ENCODE measurements at places on chromosomes 1 and 21.

DNA sequence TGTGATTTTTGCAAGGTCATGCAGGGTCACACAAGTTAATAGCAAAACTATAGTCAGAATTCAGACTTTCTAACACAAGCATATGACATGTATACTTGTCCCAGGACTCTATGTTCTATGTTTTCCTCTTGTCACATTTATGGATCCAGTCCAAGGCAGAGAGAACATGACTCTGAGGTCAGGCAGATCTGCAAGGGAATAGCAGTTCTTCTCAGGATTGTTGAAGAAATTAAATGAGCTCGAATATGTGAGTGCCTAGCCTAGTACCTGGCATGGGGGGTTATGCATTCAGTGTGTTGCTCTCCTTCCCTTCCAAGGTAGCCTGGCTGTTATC is 9.5 kb upstream of the RPTN start:
- no peaks in the 10 kb centered on the region for H3K4me1 ChIP-seq
- H3K27ac ChIP-seq = peak overlapping the region; percentile 85
- no peaks in the 10 kb centered on the region for H3K27me3 ChIP-seq

GRCh38 chr1:3625151-3625907 is 514 bp downstream of the TPRG1L start:
- no peaks in the 10 kb centered on the region for H3K36me3 ChIP-seq
- H3K4me1 ChIP-seq = peaks cover 21% of the 10 kb centered on the region
- no peaks in the 10 kb centered on the region for H3K27me3 ChIP-seq

GRCh38 chr1:174990382-174990999 is 9.3 kb upstream of the CACYBP start:
- H3K36me3 ChIP-seq = peaks cover 3% of the 10 kb centered on the region
- H3K4me3 ChIP-seq = no peak overlapping the region
- no peaks in the 10 kb centered on the region for H3K4me1 ChIP-seq

DNA sequence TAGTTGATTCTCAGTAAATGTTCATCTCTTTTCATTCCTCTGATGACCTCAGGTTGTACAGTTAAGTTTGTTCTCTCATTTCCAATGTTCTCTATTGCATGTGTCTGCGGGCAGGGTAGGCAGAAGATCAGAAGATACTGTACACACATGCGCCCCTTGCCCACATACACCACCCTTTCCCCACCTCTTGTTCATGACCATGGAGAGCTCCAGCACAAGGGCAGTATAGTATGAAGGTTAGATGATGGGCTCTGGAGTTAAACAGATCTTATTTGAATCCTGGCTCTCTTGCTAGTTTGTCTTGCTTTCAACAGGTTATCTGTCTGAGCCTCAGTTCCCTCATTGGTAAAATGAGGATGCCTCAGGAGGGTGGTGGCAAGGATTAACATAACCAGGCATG is 17.8 kb upstream of the PLD5 start:
- no peak overlapping the region for H3K4me3 ChIP-seq
- no peaks in the 10 kb centered on the region for H3K36me3 ChIP-seq
- H3K27ac ChIP-seq = no peak overlapping the region
- peaks cover 20% of the 10 kb centered on the region for H3K27me3 ChIP-seq

DNA sequence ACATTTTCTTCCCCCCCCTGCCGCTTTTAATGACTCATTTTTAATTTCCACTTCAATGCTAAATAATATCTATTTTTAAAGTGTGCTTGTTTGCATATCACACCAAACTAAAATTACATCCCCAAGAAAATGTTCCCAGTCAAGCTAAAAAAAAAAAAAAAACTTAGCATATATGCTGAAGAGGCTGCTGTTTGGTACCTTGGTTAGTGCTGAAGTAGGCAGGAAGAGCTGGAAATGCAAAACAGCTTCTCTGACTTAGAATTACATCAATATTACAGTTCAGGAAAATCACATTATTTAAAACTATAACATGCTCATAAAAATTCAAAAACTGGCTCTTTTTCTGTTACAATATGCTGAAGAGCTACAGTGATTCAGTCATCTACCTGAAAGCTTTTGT is 372.3 kb downstream of the SMYD3 start:
- DNase-seq = no peak
- no peaks in the 10 kb centered on the region for H3K36me3 ChIP-seq
- no peak overlapping the region for H3K4me3 ChIP-seq
- no peaks in the 10 kb centered on the region for H3K4me1 ChIP-seq
- no peaks in the 10 kb centered on the region for H3K27me3 ChIP-seq
- H3K27ac ChIP-seq = no peak overlapping the region

Data from type B pancreatic cell (in vitro differentiated cells).